ENCODE measurements at places on chromosomes 12 and 14.
A peak's percentile ranks its signal among the peaks of the same experiment; 100 is the strongest.

DNA sequence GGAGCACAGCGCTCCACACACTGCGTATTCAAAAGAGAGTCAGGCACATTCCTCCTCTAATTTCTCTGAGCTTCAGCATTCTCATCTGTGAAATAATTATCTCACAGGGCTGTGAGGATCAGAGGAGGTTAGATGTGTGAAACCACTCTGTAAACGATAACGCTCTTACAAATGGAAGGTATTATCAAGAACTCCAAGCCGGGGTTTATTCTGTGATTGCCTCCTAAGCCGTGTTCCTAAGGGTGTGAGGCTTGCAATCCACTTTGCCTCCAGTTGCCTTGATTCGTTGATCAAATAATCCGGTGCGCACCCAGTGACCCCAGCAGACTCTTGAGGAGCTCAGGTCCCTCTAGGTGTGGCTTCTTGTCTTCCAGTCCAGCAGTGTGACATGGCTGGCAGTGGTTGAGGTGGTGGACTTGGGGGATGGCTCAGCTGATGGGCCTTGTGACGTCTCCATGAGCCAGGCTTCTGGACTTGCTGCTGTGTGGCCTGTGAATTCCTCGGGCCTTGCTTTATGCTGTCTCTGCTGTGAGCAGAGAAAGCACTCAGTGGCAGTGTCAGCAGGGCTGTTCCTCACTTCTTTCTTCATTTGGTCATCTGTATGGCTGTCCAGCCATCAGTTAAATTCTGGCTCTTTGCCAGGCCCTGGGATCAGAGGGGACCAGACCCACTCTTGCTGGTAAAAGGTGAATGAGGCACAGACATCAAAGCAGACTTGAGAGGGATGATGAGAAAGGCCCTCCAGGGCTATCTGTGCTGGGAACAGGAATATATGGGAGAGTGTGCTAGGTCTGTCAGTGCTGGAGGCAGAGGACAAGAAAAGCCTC is 71.0 kb downstream of the SLC25A47 start:
- DNase-seq = no peak

DNA sequence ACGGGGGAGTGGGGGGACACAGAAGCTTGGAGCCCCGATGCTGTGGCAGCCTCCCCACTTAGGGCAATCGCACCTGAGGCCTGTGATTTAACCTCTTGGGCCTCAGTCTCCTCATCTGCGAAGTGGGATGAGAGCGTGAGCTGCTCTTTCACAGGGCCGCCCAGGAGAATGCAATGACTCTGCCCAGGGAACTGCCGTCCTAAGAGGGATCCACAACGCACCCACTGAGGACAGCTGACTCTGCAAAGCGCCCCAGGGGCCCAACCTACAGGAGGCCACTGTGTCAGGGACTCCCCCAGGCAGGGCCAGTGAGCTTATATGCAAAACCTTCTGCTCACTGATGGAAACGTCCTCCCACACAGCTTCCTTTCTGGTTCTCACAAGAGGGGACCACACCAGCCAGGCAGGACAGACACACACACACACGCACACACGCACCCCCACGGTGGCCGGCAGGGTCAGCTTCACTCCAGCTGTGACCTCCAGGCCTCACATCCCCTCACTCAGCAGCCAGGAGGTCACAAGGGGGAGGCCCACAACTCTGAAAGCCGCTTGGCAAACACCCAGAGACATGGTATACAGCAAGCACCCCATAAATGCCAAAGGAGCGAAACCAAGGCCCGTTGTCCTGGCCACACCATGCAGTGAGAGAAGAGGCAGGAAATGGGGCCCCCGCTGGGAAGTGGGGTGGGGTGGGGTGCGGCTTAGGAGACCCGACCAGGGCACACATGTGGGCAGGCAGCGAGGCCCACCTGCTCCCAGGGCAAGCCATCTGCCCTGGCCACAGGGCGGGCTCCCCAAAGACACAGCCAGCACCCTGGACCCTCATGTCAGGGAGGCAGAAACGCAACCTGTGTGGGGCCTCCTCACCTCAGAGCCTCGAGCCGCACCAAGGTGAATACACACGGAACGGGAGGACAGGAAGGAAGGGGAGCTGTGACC is 73.3 kb downstream of the NCOR2 start:
- DNase-seq = no peak

- no peak for DNase-seq
Measured at GRCh38 chr12:119179335-119180021, 747 bp downstream of the HSPB8 start.

DNA sequence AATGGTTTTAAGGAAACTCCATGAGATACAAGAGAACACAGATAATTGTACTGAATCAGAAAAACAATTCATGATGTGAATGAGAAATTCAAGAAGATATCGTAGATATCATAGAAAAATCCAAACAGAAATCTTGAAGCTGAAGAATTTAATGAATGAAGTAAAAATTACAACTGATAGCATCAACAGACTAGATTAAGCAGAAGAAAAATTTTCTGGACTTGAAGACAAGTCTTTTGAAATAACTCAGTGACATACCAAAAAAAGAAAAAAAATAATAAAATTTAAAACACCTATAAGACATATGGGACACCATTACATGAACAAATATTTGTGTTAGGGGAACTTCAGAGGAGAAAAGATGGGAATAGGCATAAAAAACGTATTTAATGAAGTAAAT is 122.8 kb upstream of the SYT10 start:
- no peak for DNase-seq

DNA sequence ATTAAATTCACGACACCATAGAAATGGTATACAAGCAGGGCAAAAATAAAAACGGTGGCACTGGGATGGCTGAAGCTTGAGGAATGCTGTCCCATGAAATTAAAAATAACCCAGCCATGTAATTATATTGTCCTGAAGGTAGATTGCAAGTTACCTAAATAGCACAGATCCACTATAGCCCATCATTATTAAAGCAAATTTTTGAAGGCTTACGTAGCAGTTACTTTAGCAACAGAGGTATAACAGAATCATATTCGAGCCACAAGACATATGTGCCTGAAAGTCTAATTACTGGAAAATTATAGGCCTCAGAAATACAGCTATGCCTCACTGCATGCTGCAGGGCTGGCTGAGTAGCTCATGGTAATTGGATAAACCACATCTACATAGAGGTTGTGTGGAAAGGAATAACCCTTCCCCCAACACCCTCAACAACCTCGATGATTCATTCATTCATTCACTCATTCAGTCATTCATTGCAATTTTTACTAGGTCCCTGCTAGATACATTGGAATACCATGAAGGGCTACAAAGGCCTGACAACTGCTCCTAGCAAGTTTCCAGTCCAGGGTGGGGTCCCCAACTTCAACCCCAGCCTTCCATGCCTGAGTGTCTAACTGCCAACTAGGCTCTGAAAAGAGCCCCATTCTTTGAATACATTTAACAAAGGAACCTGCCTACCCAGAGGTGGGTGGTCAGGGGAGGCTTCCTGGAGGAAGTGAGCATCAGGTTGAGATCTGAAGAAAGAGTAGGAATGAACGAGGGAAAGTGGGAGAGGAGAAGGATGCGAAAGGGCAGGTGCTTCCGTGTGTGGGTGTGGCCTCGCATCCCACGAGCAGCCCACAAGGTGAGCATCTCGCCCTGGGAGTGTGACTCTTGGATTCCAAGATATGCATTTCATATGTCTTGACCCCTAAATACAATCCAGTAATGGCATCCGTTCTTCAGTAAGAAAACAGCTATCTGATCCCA is 18.0 kb upstream of the CMKLR1 start:
- no peak for DNase-seq

DNA sequence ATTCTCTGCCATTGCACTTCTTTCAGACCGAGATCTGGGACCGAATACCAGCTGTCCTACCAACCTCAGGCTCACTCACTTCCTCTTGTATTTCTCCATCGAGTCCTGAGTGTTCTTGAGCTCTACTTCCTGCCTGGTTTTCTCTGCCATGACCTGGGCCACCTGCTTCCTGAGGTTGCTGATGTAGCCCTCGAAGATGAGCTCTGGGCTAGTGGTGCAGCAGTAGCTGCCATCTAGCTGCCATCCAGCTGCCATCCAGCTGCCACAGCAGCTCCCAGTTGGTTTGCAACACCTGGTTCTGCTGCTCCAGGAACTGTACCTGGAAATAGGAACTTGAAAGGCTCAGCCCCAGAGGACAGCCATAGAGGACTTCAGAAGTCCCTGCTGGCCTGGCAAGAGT is 15.0 kb upstream of the KRT73 start:
- DNase-seq = peak; percentile 15

GRCh38 chr12:64616201-64616600 is 5.9 kb downstream of the RASSF3 start:
- DNase-seq = no peak

DNA sequence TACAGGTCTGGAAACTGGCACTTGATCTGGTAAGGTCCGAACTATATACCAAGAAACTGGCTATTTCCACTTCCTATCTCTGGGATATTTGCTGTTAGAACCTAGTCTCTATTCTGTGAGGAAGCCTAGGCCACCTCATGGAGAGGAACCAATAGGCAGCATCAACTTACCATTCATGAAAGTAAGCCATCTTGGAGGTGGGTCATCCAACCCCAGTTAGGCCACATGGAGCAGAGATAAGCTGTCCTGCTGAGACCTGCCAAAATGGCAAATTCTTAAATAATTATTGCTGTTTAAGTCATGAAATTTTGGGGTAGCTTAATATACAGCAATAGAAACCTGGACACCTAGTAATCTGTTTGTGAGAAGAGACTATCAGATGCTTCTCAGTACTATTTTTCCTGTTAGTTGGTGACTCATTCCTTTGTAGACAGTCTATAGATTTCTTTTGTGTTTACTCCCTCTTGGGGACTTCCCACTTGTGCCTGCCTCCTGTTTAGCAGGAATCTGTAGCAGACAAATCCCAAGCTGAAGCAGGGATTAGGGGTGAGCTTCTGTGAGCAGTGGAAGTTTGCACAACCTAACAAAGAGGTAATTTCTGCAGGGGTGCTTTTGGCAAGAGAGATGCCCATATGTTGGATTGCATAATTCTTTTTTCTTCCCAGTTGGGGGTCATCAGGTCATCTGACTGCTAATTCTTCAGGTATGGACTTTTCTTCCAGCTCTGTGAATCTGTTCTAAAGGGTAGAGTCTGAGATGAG is 136.8 kb downstream of the IGF1 start:
- DNase-seq = no peak

DNA sequence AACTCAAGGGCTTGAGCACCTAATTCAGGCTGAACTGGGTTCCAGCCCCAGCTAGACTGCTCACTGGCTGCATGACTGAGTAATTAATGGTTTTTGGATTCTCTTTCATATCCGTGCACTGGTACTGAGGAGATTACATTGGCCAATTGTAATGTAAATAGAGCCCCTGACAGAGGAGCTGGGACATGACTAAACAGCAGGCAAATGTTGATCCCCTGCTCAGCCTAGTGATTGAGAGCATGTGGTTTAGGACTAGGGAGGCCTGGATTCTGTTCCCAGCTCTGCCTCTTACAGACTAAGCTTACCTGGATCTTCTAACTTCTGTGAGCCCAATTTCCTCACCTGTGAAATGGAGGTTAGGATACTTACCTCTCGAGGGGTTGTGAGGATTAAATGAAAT is 204.3 kb downstream of the ESR2 start:
- DNase-seq = no peak

DNA sequence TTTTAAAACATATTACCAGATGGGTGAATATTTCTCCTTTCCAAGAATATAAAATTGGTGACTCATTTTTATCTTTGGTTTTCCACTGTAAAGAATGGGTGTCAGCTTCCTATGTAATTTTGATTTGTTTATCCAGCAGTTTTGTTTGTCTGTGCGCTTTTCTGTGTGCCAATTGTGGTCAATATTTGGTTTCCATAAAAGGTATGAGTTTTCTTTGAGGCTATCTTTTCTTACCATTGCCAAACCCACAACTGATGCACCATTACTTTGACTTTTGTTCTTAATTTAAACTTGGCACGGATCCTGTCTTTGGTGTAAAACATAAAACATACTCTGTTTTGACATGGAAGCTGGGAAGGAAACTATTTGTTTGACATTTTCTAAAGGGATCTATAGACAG is 78.8 kb upstream of the NAV3 start:
- DNase-seq = peak; percentile 78

DNA sequence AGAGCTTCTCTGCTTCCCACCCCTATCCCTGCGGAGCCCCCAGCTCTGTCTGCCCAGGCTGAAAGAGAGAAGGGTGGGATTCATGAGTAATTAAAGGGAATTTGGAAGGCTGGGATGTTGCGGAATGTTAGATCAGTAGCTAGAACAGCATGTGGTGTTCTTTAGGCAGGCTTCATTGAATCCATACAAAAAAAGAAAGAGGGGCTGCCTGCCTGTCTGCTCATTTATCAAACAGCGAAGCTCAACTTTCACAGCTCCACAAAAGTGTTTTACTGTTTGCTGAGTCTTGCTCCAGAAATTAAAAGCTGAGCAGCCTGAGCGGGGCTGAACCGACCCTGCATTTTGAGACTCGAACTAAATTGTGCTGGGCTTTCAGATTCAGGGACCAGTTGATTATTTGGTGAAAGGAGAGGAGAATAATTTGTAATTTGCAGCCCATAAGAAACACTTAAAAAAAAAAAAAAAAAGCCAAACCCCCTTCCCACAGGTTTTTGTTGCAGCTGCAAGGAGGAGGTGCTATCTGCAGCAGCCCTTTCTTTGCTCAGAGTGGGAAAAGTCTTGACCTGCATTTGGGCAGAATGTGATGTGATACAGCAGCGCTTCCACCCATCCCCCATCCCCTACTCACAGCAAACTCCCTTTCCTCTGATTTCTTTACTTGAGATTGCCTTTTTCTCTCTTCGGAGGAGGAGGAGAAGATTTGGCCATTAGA is 89.7 kb downstream of the RFX4 start:
- no peak for DNase-seq

DNA sequence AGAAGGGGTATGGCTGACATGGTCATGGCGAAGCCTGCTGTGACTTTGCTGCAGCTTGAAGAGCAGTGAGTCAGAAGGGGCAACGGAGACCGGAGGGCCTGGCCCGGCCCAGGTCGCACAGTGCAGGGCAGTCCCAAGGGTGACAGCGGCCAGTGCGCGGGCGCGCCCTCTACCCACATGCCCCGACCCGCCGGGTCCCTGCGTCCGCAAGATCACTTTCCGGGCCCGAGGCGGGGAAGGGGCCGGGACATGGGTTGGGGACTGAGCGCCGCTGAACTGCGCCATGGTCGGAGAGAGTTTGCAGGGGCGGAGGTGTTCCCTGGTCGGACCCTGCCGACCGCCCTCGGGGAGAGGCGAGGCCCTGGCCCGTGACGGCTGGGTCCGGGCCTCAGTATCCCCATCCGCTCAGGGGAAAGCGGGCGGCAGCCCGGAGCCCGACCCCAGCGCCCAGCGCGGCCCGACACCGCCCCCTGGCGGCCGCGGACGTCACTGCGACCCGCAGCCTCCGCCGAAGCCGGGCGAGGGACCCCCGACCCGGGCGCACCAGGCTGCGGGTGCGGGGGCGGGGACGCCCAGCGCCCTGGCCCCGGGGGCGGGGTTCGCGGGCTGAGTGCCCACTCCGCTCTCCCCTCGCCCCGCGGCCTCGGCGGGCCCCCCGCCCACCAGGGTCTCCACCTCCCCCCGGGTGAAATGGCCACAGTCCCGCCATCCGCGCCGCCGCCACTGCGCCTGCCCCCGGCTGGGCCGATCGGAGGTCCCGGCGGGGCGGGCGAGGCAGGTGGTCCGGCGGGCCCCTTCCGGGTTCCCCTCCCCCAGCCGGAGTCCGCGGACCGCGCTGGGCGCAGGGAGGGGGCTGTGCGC is 7.2 kb upstream of the ANKRD9 start:
- DNase-seq = no peak

- no peak for DNase-seq
Measured at GRCh38 chr14:93005838-93006237, 82.9 kb downstream of the CHGA start.

- no peak for DNase-seq
Measured at GRCh38 chr12:65994318-65994717, 136.2 kb downstream of the LLPH start.

Measured in NCI-H2029 treated with DMSO at 0.1 percent for 48 hours (cell line).